ENCODE measurements at places on chromosomes 5 and 9. TPM values are rescaled to one million over a fixed set of nuclear protein-coding genes. Genes with fewer than 3 reads are reported as not detected.
A peak's percentile ranks its signal among the peaks of the same experiment; 100 is the strongest.

SURF1 gene
- 31.9 TPM for total RNA-seq

NUTM2G gene
- not detected for total RNA-seq

AGXT2 gene
- not detected for total RNA-seq

SLC28A3 gene
- total RNA-seq: 1.3 TPM

C5 gene
- total RNA-seq: 2.4 TPM

- peak; percentile 78 for DNase-seq
These were observed 24.5 kb upstream of the MVB12B start for GRCh38 chr9:126301985-126302603.

GRCh38 chr5:1297243-1297642 lies 2.4 kb upstream of the TERT start:
- DNase-seq: no peak

DNA sequence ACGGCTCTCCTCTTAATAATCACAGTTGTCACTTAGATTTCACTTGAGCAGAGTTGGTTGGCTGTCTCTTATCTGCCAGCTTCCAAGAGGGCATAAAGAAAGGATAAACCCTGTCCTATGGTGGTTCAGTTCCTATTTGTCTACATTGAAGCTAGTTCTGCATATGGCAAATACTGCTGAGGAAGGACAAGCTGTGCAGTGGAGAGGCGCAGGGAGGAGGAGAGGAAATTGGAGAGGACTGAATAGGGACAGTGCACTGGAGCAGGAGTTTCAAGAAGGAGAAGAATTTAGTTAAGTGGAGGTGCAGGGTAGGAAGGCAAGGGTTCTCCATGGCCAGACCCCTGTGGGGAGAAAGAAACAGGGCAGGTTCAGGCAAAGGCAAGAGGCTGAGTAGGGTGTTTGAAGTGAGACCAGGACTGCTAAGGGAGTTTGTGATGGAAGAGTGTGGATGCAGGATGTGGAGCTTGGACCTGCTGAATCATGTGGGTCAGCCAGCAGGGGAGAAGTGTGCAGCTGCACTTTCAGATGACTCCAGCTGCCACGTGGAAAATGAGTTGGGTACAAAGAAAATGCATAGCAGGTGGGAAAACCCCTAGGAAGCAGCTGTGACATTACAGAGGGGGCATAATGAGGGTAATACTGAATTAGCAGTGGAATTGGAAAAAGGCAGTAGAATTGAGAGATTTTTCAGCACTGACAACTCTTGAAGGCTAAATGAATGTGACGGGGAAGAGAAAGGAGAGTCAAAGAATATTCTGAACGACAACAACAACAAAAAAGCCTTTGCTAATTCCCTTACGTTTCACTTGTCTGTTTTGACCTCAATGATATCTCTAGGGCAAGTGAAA lies 66.8 kb downstream of the MAMDC2 start:
- DNase-seq: no peak

- no peak for DNase-seq
These were observed 15.8 kb downstream of the CNTFR start for GRCh38 chr9:34573599-34574325.

DNA sequence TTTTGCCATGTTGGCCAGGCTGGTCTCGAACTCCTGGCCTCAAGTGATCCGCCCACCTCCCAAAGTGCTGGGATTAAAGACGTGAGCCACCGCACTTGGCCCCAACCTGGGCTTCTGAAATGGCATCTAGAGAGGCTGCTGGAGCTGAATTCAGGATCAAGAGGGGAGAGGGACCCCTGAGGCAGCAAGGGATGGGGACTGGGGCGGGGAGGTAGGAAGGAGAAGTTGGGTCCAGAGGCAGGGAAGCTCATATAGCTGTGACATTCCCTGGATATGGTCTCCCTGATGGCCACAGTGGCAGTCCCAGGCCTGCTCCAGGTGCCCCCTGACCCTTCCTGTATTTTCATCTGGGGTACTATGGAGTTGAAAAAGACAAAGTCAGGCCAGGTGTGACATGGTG lies 12.1 kb downstream of the REEP2 start:
- no peak for DNase-seq

- DNase-seq: no peak
These were observed 102.2 kb upstream of the ICE1 start for GRCh38 chr5:5320062-5320805.

DNA sequence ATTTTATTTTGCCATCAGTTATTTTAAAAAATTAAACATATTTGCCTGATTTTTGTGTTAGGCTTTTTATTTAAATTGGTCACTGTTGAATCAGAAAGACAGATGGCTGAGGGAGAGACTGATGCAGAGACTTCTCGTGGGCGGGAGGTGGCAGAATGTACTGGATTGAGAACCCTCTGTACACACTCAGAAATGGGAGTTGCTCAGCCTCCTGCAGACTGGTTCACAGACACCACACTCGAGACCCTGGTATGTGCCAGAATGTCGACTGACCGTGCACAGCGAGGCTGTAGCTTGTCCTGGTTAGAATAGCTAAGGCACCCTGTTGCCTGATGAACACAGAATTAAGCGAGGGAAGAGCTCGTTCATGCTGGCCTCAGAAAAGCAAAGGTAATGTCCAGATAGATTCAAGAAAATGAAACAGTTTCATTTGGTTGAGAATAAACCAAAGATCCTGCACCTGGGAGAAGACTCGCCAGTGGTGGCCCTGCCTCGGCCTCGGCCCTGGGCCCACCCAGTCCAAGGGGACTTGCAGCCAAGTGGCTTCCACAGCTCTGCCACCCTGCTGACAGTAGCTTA lies 71.3 kb upstream of the OTULINL start:
- no peak for DNase-seq

- DNase-seq: peak; percentile 92
These were observed 42.2 kb upstream of the FSD1L start for GRCh38 chr9:105405514-105406131.

Measured in thymus (tissue), 14 donors.